ENCODE measurements at places on chromosomes 6 and 20.
A peak's percentile ranks its signal among the peaks of the same experiment; 100 is the strongest.

GRCh38 chr20:63923651-63924050 lies 28.7 kb downstream of the DNAJC5 start:
- DNase-seq = no peak

- DNase-seq = no peak
These were observed 805 bp upstream of the STX16 start for GRCh38 chr20:58650181-58650775.

- no peak for DNase-seq
These were observed 384.0 kb downstream of the SAMD5 start for GRCh38 chr6:147892476-147892875.

DNA sequence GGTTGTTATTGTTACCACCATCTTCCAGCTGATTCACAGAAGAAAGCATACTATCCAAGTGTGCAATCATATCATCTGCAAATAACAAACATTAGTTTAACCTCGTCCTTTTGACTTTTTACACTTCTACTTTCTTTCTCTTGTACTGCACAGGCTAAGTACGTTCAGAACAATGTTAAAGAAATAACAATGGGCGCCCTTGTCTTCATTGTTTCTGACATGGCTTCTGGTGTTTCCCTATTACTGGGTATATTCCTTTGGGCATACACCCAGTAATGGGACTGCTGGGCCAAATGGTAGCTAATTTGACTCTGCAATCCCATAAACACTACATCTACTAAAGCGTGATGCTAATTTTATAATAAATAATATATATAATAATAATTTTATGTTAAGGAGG lies 146.7 kb downstream of the GJA10 start:
- no peak for DNase-seq

DNA sequence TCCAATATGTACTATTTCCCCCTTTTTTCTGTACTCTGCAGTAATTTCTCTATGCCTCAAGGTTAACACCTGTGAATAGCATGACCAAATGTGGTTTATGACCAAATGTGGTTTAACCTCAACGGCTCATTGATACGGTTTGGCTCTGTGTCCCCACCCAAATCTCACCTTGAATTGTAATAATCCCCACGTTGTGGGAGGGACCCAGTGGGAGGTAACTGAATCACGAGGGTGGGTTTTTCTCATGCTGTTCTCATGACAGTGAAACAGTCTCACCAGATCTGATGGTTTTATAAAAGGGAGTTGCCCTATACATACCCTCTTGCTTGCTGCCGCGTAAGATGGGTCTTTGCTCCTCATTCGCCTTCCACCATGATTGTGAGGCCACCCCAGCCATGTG lies 18.7 kb downstream of the DEK start:
- no peak for DNase-seq

DNA sequence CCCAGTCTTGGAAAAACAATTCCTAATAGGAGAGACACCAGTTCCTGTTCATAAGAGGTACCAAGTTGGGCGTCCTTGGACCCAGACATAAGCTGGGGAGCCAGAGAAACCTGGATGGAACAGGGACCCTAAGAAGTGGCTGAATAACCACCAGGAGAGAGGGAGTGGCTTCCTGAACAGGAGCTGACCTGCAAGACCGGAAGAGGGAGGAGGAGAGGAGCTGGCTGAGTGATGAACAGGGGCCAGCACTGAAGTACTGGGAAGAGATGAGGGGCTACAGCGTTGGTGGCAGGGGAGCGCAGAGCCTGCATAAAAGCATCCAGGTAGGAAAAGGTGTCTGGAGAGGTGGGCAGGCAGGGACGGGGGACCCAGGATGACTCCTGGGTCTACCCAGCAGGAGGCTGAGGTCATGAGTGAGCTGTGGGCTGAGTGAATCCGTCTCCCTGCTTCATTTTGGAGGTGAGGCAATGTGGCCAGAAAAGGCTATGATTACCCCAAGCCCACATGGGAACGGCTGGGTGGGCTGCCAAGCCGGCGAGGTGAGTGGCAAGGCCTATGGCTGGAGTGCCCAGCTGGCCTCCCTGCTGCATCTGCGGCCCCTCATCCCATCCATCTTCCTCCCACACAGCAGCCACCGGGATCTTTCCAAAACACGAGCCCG lies 34.4 kb upstream of the ZFAND3 start:
- no peak for DNase-seq

DNA sequence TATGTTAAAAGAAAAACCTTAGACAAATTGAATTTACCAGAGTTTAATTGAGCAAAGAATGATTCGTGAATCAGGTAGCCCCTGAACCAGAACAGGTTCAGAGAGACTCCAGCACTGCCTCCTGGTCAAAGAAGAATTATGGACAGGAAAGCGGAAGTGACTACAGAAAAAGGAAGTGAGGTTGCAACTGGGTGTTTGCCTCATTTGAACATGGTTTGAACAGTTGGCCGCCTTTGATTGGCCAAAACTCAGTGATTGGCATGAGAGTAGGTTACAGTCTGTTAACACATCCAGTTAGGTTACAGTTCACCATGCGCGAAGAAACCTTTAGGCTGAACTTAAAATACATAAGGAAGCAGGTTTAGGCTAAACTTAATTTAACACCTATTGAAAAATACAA lies 248.8 kb downstream of the TFAP2A start:
- no peak for DNase-seq

GRCh38 chr6:49576618-49577017 lies 26.1 kb downstream of the C6orf141 start:
- no peak for DNase-seq

DNA sequence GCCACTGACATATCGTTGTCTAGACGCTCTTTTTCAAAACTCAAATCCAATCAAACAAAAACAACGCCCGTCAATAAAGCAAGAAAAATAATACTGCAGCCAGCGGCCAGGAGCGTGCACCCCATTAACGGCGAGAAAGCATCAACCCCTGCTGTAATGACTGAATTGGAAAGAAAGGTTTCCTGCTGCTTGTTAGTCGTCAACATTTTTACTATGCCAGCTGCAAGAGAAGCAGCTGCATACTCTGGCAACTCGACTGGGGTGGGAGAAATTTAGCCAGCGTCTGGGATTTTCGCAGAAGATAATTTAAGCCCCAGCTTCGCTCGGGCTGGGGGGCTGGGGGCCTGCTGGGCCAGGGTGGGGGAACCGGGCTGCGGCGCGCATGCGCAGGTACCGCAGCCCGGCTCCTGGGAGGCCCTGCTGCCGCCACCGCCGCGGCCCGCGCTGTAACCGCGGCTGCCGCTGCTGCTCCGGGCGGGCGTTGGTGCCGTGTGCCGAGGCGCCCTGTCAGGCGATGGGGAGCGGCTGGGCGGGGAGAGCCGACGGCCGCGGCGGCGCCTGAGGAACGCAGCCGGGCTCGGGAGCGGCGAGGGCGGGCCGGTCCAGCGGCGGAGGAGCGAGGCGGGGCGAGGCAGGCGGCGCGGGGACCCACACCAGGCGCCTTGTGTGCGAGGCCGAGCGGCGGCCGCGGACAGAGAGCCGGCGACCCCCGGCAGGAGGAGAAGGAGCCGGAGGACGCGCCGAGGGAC lies 732 bp upstream of the STXBP5 start:
- DNase-seq = peak; percentile 92

- DNase-seq = no peak
These were observed 66.1 kb downstream of the EFCAB8 start for GRCh38 chr20:32924781-32925180.

- DNase-seq = no peak
These were observed 169.9 kb downstream of the CD24 start for GRCh38 chr6:106804346-106805335.

DNA sequence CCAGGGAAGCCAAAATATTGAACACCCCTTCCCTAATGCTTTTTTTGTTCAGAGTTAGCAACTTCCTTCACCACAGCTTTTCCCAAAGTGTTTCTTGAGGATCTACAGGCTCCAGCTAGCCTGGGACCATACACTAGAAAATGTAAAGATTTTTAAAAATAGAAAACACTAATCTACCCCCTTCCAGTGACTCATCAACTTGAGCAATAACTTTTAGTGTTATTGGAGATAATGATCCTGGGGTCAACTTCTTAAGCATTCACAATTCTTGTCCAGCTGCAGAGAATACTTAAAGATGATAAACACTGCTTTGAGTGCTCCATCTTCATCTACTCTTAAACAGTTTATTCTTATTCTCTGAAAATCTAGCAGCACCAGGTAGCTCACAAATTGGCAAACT lies 131.6 kb downstream of the COL9A1 start:
- no peak for DNase-seq

All from CD8-positive, alpha-beta T cell (primary cell).